Fibroblast of skin of back (primary cell): ENCODE measurements at places on chromosomes 1 and 21.

- no peak for DNase-seq
Measured at GRCh38 chr1:173395762-173396161, 81.4 kb upstream of the PRDX6 start.

DNA sequence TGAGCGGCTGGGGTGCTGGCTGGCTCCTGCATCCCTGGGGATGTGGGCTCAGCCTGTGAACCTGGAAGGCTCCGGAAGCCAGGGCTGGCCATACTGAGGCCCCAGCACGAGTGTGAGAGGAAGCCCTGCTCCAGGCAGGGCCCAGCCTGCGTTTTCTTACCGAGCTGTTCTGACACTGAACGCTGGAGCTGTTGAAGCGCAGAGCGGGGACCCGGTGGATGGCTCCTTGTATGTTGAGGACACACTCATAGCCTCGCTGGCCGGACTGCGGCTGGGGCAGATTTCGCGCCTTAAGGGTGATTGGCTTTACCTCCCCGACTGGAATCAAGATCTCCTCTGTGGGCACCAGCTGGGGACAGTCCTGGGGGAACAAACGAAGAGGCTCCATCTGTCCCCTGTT is 160.0 kb downstream of the PLXNA2 start:
- no peak for DNase-seq

- peak; percentile 73 for DNase-seq
Measured at GRCh38 chr1:74729741-74730478, 2.9 kb downstream of the CRYZ start.

DNA sequence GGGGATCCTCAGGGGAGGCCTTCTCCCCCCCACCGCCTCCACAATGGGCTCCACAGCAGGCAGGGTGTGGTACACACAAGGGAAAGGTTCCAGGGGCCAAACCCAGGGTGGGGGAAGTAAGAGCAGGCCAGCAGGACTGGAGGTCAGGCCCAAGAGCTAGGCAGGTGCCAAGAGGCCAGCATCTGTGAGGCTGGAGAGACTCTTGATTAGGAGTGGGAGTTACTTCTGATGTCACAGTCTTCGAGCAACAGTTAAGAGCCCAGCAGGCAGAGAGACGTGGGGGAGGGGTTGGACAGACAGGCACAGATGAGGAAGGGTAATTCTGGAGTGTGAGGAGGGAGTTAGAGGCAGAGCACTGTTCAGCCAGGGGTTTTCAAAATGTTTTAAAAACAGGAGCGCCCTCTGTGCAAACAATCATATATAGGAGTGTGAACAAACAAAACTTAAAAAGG is 55.8 kb downstream of the SLC9A1 start:
- no peak for DNase-seq

GRCh38 chr1:99784809-99785255 is 18.4 kb upstream of the FRRS1 start:
- DNase-seq, result no peak

- peak; percentile 72 for DNase-seq
Measured at GRCh38 chr1:54052431-54052933, 522 bp downstream of the TMEM59 start.

GRCh38 chr1:66359815-66360214 is 174.1 kb upstream of the SGIP1 start:
- no peak for DNase-seq

DNA sequence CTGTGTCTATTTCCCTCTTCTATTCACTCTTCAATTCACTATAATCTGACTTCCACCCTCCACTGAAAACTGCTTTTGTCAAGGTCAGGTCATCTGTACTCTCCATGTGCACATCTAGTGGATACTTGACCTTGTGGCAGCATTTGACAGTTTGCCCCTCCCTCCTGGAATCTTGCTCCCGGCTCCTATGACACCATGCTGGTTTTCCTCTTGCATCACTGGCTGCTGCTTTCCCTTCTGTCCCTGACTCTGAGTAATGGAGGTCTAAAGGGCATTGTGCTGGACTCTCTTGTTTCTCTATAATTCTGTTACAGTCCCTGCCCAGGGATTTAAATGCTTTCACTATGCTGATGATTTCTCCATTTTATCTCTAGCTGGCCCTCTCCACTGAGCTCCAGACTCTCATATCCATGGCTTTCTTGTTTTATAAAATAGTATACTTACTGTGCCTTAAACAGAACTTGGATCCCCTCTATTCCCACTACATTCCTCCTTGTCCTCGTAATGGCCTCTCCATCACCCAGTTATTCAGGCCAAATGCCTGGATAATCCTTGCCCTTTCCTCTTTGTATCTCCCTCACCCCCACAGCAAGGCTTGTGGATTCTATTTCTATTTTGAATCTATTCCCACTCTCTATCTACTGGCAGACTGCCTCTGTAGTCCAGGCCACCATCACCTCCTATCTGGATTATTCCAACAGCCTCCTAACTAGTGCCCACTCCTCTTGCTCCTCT is 36.8 kb upstream of the PODN start:
- peak; percentile 31 for DNase-seq

GRCh38 chr1:25805863-25806225 is 5.9 kb downstream of the SELENON start:
- no peak for DNase-seq

DNA sequence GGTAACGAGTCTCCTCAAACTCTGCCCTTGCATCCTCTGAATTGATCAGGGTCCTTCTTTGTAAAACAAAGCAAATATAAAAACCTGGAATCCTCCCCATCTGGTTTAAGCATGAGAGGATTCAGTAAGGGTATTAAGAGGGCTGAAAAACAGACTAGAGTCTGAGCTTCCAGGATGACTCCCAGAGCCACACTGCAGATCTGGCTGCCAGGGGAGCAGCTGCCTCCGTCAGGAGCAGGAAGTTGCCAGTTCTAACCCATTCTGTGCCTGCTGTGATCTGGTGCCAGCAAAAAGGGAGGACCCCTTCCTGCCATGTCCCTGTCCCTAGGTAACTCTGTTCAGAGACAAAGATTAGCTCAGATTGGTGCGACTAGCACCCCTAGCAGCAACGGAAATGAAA is 27.5 kb downstream of the SERTAD4 start:
- peak; percentile 29 for DNase-seq

GRCh38 chr1:43947061-43947873 is 517 bp downstream of the IPO13 start:
- DNase-seq, result no peak

DNA sequence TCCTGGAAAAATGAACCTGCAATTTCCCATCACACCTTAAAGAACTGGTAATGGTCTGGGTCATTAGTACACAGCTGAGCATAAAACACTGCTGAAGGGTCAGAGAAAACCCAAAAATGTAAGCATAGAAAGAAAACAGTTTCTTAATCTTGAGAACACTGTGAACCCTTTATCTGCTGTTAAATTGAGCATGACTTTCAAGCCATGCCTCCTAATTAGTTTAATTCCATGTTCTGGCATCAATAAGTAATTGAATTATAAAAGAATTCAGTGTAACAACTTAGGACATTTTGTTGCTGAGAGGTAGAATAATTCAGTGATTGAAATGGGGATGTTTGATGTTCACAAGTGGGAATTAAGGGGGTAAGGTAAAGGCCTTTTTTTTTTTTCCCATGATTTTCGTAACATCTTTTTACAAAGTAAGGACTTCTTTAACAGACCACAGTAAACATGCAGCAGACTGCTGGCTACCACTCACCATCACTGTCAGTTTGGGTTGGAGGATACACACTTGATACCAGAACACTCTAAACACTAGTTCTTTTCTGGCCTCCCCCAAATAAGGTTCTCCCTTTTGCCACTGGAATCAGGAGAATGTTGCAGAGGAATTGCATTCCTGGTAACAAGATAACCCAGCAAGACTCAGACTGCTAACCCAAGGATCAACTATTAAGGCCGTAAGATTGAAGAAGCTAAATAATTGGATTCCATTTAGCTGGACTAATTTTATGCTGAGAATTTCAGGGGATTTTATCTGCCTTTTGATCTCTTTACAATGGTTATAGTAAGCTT is 3.0 kb downstream of the RWDD3 start:
- peak; percentile 21 for DNase-seq

DNA sequence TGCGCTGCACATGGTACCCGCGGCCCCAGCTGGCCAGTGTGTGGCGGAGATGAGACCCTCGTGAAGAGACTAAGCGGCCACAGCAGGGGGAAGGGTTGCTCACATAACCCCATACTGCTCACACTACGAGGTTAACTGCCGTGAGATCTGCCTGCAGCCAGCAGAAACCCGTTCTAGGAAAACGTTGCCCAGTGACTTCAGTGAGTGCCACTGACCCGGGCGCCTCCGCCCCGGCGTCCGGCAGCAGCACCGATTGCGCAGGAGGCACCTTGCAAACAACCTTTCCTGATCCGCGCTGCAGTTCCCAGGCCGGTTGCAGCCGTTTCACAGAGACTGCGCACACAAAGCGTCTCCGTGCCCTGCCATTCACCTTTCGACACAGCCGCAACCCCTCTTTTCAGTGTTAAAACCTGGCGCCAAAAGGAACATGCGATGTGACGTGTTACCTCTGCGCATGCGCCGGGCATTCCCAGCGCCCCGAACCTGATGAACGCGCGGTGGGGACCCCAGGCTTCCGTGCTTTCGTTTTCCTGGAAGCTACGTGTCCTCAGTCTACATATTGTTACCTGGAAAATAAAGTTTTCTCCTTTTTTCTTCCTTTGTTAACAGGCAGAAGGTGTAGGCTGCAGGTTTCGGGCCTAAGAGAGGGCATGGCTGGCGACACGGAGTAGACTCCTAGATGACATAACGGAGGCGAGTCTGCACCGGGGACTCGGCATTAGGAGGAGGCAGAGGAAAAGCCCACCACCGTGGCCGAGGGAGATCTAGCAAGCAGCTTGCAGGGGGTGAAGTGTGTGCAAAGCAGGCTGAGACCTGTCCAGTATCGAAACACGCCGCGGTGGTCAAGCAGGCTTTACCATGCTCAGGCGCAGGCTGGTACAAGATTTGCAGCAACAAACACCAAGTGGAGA is 8.9 kb downstream of the VPS26C start:
- DNase-seq, result peak; percentile 37

DNA sequence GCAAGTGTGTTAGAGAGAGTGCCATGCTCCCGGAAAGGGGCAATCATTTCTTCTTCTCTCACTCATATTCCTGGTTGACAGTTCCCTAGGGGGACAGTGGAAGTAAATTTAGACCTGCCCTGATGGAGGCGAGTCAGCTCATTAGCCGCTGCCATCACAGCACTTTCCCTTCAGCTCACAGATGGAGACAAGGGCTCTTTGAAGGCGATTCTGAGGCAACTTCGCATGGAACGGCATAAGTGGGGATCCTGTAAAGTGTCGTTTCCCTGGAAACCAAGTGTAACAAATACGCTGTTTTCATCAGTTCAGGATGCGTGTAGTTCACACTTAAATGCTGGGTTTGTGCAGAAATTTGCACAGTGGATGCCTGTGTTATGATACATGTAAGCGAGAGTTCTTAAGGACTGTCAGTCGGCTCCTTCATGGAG is 114.5 kb upstream of the TMPRSS15 start:
- no peak for DNase-seq
